ENCODE measurements at places on chromosomes 7 and 10.
A peak's percentile ranks its signal among the peaks of the same experiment; 100 is the strongest.

- DNase-seq, result no peak
Measured at GRCh38 chr7:137873524-137873923, 26.8 kb upstream of the DGKI start.

DNA sequence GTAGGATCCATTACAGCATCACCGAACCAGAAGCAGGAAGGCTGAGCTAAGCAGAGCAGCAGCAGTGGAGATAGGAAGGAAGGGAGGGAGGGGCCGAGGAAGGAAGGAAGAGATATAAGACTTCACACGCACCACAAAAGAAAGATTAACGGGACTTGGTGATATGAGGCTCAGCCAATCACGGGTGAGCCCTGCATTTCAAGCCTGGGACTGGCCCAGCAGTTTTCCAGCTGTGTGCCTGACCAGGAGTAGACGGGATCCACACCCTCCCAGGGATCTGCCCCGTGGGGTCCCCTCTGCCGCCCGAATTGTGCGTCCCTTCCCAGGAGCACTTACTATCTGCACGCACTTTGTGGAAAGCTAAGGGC lies 16.2 kb downstream of the ATG9B start:
- no peak for DNase-seq

DNA sequence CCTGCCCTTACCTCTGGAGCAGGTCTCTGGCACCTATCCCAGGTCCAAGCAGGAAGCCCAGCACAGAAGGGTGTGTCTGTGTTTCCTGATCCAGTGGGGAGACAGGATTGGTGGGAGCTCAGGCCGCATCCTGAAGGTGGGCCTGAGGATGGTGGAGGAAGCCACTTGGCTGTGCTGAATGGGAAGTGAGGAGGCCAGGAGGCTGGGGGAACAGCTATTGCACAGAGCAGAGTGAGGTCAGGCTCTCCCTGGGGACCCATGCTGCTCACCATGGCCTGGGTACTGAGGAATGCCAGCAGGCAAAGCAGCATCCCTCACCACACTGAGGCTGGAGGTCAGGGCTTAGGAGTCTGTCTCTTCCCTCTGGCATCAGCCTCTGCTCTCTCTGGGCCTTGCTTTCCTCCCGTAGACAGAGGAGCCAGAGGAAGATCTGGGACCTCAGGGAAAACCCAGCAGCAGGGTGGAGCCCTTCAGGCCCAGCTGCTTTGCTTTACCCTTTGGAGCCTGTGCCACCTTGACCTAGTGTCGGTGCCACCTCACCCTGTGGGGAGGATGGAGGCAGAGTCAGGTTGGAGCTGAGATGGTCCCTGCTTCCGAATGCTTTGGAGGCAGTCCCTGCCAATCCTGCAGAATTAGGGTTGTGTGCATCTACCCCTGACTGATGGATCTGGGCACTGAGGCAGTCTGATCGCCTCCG lies 39.0 kb downstream of the CDH23 start:
- no peak for DNase-seq

DNA sequence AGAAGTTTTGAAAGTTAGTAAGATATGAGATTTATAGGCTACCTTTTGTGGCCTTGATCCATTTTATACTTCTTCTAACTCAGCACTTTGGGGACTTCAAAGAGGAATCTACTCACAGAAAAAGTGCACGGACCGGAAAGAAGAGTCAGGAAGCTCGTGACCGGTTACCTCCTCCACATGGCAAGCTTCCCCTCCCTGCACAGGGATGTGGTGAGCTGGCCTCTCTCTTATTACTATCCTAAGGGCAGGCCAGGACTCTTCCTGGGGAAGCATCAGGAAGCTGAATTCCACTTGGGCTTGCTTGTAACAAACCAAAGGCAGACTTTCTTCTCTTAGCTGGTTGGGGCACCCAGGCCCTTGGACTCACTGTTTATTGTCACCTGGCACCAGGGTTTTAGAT lies 170.8 kb upstream of the GLI3 start:
- DNase-seq, result no peak

DNA sequence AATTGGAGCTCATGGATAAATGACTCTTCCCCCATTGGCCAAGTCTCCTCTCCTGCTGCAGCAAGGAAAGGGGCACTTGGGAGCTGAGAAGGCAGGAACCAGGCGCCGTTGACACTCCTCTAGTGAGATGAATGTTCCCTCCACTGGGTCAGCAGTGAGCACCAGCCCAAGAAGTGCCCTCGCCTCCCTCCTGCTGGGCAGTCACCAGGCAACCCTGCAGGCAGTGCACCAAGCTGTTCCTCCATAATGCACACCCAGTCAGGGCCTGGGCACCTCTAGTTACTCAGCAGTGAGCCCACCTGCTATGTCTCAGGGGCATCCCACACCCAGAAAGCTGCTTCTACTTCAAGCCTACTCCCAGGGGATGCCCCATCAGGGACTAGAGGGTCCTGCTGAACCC lies 84.3 kb downstream of the KCNMA1 start:
- DNase-seq, result no peak

DNA sequence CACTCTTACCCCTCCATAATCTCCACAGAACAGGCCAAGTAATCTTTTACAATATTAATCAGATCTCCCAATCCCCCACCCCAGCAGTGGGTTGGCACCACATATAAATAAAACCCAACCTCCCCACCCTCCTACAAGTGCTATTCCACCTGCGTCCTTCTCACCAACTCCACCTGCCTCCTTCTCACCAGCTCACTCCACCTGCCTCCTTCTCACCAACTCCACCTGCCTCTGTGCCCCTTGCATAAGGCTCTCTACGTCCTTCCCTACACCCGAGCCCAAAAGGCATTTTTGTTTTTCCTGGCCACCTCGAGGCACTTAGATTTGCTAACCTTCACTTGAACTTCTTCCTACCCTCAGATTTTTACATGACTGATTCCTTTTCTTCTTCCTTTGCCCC lies 89.7 kb downstream of the ATE1 start:
- no peak for DNase-seq

DNA sequence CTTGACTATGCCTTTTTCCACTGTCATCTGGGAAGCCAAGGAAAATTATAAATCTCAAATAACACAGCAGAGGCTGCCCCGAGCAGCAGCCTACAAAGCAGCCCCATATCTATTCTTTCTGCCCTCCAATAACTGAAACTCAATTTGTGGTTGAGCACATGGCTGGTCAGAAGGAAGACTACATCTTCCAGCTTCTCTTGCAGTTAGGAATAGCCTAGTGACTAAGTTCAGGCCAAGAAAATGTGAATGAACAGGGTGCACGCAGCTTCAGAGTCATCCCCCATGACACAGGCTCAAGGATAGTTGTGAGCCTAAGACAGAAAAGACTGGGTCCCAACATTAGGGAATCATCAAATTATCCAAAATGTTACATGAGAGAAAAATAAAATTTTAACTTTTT lies 42.3 kb downstream of the CHCHD3 start:
- no peak for DNase-seq

DNA sequence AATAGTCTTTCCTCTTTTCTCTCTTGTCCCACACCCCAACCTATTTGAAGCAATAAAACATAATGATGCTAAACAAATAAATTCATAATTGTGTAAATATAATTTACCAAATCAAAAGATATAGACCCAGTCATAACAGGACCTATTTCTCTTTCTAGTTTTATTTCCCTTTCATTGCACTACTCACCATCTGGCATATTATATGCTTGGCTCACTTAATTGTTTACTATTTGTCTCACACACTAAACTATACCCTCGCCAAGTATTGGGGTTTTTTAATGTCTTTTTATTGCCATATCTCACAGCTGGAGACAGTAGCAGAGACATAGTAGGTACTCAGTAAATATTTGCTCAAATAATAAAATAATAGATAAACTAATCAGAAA lies 597.5 kb upstream of the PCDH15 start:
- no peak for DNase-seq

GRCh38 chr10:72331575-72332422 lies 22.9 kb downstream of the DNAJB12 start:
- DNase-seq, result peak; percentile 92

DNA sequence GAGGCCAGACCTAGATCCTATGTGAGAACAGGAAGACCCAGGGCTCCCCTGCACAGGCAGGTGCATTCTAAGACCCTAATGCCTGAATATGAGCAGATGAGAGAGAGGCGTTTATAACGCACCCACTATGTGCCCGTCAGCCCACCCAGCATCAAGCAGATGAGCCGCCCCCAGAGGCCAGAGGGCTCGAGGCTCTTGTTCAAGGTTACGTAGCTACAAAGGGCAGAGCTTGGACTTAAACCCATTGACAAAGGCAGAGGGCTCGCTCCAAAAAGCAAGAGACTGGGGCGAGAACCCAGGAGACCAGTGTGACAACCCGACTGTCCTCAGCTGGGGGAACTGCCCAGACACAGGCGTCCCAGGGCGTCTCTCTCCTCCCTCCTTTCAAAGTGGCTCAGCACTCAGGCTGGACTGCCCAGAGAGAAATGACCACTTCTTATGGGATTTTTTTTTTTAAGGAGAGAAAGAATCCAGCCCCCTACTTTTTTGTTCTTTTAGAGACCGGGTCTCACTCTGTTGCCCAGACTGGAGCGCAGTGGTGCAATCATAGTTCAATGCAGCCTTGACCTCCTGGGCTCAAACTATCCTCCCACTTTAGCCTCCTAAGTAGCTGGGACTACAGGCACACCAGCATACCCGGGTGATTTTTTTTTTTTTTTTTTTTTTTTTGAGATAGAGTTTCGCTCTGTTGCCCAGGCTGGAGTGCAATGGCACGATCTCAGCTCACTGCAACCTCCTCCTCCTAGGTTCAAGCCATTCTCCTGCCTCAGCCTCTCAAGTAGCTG lies 40.1 kb downstream of the TNRC18 start:
- DNase-seq, result no peak
